Activated CD4-positive, CD25-positive, alpha-beta regulatory T cell treated with anti-CD3 and anti-CD28 coated beads, Interleukin-2, amount 50 U/mL, for 24 hours (primary cell): ENCODE measurements at places on chromosomes 3 and 15.

- ATAC-seq: no peak
Measured at GRCh38 chr15:71687902-71688508, 122.3 kb upstream of the NR2E3 start.

DNA sequence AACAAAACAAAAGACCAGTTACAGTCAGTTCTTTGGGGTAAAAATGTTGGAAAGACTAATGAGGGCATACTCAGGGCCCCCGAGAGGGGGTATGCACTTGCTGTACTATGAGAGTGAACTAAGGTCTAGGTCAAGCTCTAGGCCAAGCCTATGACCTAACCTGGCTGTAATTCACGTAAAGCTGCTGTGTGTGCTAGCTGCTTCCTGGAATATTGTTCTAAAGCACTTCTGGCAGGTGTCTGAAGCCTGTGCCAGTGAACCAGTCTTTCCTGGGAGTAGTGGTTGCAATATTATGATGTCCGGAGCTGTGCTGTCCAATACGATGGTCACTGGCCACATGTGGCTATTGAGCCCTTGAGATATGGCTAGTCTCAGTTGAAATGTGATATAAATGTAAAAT, 13.1 kb upstream of the CX3CR1 start:
- ATAC-seq: no peak

GRCh38 chr3:170572665-170573253, 13.1 kb downstream of the SLC7A14 start:
- peak; percentile 69 for ATAC-seq

DNA sequence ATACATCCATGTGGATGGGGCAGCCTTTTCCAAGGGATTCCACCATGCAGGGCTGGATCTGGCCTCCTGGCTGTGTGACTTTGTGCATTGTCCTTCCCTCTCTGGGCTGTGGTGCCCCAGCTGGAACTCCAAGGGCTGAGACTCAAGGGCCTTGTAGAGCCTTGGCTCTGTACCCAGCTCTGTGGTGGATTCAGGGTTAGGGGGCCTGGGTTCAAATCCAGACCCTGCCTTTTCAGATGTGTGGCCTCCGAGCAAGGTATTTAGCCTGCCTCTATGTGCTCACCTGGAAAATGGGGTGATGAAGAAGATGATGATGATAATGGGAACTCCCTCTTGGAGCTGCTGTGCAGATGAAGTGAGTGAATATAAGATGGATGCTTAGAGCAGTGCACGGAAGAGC, 161.9 kb downstream of the WNT7A start:
- no peak for ATAC-seq

DNA sequence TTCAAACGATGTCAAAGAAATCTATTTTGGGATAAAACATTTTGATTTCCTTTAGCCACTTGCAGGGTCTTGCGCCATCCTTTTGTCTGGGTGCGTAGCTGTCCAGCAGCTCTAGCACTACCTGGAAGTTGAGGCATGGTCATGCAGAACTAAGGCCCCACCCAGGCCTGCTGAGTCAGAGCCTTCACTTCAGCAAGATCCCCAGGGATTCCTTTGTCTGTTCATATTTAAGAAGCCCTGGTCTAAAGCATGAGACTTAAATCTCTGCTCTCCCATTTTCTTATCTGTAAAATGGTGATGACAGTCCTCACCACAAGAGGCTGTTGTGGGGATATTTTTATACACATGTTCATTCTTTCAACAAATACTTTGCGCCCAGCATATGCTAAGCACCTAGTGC, 99.0 kb upstream of the CTDSPL start:
- ATAC-seq: no peak

- ATAC-seq: no peak
Measured at GRCh38 chr15:70954171-70954570, 61.5 kb downstream of the LRRC49 start.

GRCh38 chr3:192481638-192482037, 245.7 kb downstream of the FGF12 start:
- no peak for ATAC-seq

- no peak for ATAC-seq
Measured at GRCh38 chr3:14435175-14436014, 33.0 kb downstream of the SLC6A6 start.

- no peak for ATAC-seq
Measured at GRCh38 chr3:851098-851790, 241.6 kb upstream of the CNTN6 start.
